NCI-H1930 (cell line): ENCODE measurements at places on chromosomes 1 and 21.

DNA sequence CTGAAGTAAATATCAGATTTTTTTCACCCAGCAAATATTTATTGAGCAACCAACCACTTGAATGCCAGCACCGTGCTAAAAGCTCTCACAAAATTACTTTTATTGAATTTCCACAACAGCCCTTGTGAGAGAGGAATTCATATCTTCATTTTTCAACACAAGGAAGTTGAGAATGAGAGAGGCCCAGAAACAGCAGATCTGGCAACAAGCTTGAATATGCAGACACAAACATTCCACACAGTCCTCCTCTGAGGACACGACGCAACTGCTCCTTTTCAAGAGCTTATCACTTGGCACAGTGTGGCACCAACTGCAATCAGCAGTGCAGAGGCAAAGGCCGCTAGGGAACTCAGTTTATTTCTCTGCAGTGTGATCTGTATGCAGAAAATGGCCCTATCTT lies 32.2 kb upstream of the IFNAR2 start:
- DNase-seq, result no peak

- no peak for DNase-seq
Measured at GRCh38 chr1:7015022-7015421, 229.8 kb downstream of the CAMTA1 start.

- DNase-seq, result no peak
Measured at GRCh38 chr1:53320646-53321045, 7.2 kb downstream of the LRP8 start.

DNA sequence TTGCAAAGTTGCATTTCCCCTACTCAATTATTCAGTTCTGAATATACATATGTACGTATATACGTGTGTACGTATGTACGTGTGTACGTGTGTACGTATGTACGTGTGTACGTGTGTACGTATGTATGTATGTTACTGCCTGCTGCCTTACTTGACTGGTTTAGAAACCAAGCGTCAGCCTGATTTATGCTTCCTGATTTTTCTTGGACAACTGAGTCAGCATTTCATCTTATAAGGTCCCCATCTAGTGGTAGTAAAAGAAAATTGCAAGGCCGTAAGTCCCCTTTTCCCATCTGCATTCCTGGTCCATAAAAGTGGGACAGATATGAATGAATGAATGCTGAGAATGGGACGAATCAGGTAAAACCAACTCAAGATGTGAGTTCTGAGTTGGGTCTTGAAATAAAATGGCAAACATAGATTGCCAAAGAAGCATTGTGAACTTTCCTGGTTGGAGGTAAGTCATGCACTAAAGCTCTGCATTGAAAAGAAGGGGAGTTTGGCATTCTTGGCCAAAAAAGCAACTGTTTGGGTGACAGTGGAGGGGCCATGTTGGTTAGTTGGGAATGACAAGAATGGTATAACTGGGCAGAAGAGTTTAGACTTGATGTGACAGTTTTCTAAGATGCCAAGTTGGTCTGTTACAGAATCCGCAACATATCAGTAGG lies 76.4 kb upstream of the DNAH14 start:
- DNase-seq, result no peak

- DNase-seq, result no peak
Measured at GRCh38 chr1:3692598-3692997, 40.3 kb downstream of the TP73 start.

GRCh38 chr21:24045775-24046215 lies 1561.5 kb downstream of the MRPL39 start:
- DNase-seq, result no peak

DNA sequence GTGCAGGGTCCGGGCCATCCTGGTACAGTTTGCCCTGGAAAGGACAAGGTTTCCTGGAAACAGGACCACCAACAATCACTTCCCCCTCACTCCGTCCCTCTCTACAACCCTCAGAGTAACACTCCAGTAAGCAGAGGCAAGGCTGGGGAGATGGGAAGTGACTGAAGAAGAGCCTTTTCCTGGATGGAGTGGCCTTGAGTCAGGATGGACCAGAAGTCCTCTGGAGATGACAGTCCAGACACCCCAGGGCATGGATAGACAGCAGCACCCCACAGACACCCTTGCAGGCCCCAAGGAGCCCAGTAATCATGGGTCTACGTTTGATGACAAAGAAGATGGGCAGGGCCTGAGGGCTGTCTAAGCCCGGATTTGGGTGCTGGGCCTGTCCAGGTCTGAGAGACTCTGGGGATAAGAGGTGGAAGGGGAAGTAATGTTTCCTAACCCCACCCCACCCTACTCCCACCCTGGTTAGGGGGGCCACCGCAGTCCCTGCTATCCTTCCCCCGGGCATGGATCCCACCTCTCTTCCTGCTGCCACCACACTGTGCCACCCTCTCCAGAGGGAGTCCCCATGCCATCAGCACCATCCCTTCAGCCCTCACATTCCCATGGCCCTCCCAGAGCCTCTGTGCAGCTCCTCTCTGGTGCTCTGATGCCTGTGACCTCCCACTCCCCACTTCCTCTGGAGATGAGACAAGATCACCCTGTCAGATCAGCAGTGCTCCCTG lies 7.2 kb upstream of the S100A8 start:
- no peak for DNase-seq

DNA sequence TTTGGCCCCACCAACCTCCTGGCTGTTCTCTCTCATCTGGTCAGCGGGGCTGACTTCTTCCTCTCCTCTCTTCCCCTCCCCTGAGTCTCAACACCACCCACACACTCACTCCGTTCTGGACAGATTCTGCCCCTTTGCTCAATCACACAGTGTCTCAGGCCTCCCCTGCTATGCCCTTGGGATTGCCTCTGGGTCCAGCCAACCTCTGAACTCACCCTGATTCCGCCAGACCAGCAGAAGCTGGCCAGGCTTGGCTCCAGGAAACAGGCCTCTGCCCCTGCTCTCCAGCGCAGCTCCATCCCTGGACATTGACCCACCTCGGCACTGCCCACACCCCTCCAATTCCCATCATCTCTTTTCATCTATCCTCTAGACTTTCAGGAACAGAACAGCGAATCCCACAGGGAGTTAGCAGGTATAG lies 22.1 kb downstream of the AHDC1 start:
- DNase-seq, result no peak

- no peak for DNase-seq
Measured at GRCh38 chr1:222243902-222244301, 304.0 kb downstream of the HHIPL2 start.

DNA sequence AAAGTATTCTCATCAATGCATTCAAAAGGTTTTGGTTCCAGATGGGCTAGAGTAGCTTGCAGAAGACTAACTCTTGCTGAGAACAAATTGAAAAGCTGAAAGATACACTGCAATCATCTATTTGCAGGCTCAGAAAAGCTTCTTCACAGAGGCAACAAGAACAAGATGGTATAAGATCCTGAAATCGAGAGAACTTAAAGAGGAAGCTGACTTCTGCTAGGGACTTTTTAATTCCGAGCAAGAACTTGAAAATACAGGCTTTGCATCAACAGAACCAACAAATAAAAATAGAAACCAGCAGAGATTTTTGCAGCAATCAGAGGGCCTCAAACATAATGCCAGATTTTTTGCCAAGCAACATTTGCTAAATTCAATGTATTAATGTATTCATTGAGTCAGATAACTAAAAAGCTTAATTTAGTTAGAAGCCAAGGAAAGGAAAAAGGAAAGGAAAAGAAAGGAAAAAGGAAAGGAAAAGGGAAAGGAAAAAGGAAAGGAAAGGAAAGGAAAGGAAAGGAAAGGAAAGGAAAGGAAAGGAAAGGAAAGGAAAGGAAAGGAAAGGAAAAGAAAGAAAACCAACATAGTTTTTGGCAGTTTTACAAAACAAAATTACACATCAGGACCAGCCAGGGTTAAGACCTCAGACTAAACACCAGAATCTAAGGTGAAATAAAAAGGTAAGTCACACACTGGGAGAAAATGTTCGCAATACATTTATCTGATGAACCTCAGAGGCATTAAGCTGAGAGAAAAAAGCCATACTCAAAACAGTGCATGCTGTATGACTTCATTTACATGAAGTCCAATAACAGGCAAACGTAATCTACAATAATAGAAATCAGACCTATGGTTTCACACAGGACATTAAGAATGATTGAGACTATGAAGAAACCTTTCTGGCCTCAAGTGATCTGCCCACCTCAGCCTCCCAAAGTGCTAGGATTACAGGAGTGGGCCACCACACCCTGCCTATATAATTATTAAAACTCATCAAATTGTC lies 42.6 kb downstream of the FAF1 start:
- DNase-seq, result no peak

- no peak for DNase-seq
Measured at GRCh38 chr1:112446411-112446810, 50.4 kb downstream of the CTTNBP2NL start.

DNA sequence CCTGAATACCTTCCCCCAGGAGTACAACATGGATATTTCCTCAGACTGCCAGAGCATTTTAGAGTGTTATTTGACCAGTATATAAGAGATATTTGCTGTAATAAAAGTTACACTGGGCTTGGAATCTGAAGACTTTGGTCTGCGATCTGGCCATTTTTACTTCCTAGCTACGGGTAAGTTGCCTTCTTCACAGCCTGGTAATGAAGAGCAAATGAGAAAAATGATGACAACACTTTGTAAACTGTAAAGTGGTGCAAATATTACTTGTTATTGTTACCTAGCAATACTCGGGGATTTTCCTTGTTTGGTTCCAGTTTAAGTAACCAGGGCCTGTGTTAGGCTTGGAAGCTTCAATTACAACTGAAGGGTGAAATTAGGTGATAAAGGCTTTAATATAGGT lies 180.8 kb upstream of the LMO4 start:
- no peak for DNase-seq

- no peak for DNase-seq
Measured at GRCh38 chr1:202164271-202165037, 4.1 kb upstream of the PTPN7 start.

GRCh38 chr1:39158327-39159086 lies 46.0 kb upstream of the MACF1 start:
- no peak for DNase-seq

- DNase-seq, result no peak
Measured at GRCh38 chr1:20110679-20111078, 8.7 kb downstream of the PLA2G2D start.

- no peak for DNase-seq
Measured at GRCh38 chr1:66270119-66270812, 263.7 kb upstream of the SGIP1 start.
